ENCODE measurements at places on chromosomes 4 and X.

DNA sequence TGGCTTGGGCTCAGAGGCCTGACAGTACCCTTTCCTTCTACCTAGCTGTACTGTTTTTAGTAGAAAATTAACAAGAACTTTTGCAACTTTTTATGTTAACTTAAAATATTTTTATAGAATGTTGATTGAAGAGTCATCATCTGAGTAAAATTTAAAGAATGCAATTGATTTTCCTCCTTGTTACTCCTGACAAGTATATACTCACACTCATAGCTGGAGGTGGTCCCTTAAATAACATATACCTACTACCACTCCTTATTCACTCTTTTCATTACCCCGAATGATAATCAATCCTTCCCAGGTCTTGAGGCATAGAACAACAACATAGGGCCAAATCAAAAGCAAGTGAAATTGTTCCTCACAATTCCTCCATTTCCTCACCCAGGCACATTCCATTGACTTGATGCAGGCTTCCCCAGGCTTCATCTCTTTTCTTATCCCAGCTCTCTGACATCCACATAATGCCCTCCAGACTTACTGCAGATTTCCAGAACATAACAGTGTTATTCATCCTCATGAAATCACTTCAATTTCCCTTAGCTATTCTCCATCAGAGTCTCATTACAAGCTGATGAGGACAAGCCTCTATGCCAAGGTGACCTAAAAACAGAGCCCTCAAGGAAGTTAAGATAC, 73.2 kb upstream of the ANXA10 start:
- DNase-seq = no peak

GRCh38 chr4:75284831-75285230, 229.4 kb downstream of the RCHY1 start:
- DNase-seq = no peak

GRCh38 chr4:54082168-54082567, 17.8 kb upstream of the CHIC2 start:
- DNase-seq = no peak

DNA sequence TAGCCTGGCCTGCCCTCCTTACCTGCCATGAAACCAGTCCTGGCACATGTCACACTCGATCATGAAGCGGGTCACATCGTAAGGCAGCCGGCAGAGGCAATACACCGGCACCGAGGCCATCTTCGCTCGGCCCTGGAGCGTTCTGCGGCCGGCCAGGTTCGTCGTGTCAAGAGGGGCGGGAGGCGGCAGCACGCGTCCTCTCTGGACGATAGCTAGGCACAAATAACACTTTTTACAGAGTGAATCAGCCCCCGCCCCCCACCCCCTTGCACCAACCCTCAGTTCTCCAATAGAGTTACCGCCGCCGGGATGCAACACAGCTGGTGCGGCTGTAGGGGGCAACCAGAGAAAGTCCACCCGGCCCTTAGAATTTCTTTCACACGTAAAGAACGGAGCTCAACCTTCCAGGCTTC, 1.7 kb downstream of the PHF8 start:
- peak; percentile 13 for DNase-seq

Measured in GM12891 (cell line).